ENCODE measurements at places on chromosomes 12 and 14.

GRCh38 chr12:26678697-26679660, 154.0 kb downstream of the ITPR2 start:
- no peak for DNase-seq

GRCh38 chr14:67926821-67927220, 107.2 kb downstream of the RAD51B start:
- DNase-seq: no peak

DNA sequence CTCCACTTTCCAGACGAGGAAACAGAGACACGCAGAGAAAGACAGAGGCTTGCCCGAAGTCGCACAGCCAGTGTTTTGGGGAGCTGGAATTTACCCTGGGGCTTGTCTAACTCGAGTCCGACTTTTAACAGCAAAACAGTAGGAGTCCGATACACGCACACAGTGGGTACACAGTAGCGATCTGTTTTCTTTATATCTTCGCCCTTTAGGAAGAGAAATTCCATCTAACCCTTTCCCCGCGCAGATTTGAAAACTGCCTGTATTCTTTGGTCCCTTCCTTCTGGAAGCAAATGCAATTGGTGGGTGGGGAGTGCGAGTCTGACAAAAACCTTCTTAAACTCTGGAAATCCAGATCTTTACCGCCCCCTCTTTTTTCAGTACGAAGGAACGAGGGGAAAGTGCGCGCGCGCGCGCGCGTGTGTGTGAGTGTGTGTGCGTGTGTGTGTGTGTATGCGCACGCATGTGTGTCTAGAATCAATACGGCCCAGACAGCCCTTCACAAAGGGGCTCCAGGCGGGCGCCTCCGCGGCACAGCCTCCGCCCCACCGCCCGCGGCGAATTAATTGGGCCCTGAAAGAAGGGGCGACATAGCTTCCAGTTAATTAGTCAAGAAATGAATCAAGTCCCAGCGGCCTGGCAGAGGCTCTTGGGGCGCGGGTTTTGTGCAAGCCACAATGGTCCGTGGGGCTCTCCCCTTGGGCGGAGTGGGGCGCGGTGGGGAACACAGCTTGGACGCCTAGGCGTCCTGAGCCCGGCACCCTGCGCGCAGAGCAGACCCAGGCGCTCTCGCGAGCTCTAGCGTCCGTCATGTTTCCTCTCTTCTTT, 14.0 kb upstream of the TBX3 start:
- no peak for DNase-seq

DNA sequence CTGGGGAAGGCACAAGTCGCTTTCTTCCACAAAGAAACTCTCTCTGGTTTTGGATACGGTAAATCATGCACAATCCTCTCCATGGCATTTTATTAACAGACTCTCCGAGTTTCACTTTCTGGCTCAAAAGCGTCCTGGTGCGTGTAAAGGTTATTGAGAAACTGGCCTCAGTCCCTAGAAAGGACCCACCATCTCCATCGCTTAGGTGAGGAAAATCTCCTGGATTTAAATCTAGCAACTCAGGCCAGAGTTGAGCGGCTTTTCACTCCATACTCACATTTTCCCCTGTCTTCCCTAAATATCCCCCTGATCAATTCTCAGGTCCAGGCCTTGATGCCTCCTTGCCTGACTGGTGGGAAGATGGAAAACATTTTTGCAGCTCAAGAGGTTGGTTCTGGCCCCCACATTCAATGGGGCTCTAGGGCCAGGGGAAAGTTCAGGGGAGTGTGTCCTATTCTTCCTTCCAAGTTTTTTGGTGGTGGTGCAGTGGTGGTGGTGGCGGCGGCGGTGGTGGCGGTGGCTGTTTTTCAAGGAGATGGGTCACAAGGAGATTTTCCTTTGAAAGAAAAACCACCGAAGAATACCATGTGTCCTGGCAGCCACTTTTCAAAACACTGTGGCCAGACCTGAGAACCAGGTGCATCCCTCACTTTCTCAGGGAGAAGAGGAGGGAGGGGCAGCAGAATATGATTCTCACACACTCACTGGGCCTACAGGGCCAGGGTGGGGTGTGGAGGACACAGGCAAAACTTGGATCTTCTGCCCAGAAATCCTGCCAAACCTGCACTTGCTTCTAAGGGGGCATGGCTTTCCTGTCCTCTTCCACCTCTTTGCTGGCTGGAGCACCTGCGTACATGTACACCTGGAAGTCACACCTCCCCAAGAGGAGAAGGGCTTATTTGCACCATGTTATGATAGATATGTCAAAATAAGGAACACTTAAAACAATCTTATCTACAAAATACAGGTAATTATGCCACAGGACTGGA, 46.7 kb upstream of the PNMA1 start:
- no peak for DNase-seq

- no peak for DNase-seq
These were observed 86.0 kb downstream of the SCARB1 start for GRCh38 chr12:124777399-124778372.

DNA sequence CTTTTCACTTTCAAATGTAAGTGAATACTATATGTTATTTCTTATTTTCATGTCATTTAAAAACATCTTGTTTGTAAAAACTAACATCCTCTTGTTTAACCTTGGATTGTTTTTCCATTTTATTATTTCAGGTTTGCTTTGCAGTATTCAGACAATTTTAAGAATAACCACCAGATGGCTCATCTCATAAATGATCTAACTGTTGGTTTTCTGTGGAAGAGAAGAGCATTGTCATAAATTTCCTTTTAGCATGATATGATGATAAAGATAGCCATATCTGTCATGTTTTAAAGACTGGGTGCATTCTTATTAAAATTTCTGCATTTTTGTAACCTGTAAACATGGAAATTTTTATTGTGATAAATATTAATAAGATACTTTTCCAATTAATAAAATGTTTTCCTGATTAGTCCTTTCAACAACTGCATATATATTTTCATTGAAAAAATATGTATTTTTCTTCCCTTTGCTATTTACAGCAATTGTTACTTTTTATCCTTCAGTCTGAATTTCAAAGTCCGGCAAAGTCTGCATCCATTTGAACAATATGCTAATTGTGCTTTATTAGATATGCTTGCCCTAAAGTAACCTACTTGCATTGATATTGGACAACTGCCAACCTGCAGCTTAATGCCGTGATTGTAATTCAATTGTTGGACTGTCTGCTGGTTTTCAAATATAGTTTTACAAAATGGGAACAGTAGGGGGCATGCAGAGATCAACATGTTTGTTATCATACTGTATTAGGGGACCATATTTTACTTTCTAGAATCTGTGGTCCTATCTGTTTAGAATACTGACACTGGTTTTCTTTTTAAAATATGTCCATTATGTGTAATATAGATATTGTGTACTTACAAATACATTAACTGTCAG, 163.4 kb downstream of the GARIN6 start:
- DNase-seq: no peak

DNA sequence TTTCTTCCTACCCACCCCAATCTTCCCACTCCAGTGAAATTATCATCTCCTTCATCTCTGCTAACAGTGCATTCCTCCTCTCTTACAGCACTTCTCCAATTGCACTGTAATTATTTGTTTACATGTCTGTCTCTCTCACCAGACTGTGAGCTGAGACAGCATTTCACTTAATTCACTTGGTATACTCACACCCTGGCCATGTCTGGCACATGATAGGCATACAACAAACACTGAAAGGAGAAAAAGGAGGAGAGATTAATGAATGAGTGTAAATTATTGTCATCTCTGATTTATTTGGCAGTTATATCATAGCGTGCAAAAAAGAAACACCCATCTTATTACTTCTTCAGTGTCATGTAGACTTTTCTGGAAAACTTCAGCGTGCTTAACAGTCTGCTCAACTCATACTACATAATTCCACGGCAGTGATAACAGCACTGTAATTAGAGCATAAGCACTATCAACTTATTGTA, 452.3 kb downstream of the ADAMTS20 start:
- DNase-seq: no peak

DNA sequence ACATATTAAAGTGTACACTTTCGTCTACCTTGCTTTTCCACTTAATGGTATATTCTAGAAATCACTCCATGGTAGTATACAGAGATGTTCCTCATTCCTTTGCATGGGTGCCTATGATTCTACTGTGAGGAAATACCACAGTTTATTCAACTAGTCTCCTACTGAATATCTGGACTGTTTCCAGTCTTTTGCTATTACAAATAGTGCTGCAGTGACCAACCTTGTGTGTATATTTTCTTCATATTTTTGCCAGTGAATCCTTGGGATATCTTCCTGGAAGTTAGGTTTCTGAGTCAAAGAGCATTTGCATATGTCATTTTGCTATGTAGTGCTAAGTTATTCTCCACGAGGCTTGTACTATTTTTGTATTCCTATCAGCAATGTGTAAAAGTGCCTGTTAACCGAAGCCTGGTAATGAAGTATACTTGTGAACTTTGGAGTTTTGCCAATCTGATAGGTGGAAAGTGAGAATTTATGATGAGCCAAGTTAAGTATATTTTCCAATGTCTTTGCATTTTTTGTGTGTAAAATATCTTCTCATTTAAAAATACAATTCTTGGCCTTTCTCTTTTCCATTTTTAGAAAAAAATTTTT, 31.3 kb upstream of the TMEM263 start:
- DNase-seq: no peak

DNA sequence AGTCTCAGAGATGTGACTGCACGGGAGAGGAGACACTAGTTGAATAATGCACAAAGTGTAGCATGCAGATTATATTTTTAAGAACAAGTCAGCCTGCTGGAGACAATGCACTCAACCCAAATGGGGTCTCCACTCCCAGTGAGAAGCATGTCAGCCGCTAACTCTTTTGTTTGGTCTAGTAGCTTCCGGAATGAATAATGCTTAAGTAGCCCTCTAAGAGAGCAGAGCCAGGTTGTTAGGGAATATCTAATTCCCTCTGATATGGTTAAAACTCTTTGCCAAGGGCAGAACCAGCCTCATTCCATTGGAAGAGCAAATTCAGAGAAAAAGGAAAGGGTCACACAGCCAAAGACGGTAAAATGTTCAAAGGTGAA, 80.4 kb downstream of the DAD1 start:
- DNase-seq: no peak

DNA sequence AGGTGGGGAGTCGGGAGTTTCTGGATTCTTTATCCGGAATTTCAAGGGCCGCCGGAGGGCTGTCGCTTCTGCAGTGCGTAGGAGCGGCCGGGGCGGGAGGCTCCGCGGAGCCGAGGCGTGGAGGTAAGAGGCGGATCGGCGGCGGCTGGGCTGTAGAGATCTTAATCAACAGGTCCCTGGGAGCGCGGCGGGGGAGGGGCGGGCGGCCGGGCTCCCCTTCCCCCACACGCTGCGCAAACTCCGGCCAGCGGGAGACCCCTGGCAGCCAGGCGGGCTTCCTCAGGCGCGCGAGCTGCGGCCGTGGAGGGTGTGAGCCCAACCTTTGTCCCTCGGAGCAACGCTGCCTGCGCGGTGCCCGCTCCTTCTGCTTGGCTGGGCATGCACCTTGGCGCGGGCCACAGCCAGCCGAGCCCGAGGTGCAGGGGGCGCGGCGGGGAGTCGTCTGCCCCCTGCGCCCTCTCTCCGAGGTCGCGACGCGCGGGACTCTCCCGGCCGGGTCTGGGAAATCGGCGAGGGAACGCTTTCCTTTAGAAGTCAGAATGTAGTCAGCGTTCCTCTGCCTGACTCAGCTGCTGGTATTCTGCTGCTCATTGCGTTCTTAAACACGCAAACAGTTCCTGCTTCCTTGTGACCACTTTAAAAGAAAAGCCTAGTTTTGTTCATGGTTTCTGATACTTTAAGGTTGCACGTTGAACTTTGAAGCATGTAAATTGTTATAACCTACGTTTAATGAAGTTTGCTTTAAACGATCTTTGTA, at the start of gene PALS1:
PALS1 (plus strand) TSS at position 25 of the 757 bp plus-strand sequence. CDS start 37,736 bp downstream, outside the sequence.
- peak; percentile 53 for DNase-seq
